CD4-positive, alpha-beta T cell treated with Interferon gamma for 1 hour (primary cell): ENCODE measurements at places on chromosomes 4 and X.

DNA sequence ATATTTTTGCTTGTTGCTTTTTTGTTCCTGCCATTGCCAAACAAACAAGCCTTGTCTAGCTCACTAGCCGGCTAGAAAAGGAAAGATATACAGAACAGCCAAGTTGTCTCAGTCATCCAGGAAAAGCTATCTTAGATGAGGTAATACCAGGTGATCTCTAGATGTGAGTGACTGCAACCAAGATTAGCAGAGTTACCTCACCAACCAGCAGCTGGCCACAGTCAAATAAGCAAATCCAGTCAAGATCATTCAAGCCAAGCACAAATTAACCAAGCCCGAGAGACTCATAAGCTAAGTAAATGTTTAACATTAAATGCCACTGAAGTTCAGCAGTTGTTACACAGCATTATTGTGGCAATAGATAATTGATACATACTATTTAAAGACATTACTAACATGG is 108.6 kb downstream of the CENPC start:
- no peak for DNase-seq

DNA sequence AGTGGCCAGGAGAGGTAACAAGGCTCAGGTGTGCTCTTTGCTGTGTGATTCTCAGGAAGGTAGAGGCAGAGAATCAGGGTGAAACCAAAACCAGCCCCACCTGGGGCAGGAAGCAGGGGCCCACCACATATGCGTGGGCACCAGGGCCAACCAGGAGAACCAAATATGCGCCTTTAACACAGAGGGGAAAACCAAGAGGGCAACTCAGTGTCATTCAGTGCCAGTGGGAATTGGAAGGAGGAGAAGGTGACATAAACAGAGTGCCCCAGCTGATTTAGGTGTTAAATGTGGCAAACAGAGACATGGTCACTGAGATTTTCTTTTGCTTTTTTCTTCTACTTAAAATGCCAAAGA is 106.8 kb upstream of the MAMLD1 start:
- no peak for DNase-seq

- DNase-seq, result no peak
Measured at GRCh38 chr4:145825255-145825654, 113.4 kb downstream of the ZNF827 start.

DNA sequence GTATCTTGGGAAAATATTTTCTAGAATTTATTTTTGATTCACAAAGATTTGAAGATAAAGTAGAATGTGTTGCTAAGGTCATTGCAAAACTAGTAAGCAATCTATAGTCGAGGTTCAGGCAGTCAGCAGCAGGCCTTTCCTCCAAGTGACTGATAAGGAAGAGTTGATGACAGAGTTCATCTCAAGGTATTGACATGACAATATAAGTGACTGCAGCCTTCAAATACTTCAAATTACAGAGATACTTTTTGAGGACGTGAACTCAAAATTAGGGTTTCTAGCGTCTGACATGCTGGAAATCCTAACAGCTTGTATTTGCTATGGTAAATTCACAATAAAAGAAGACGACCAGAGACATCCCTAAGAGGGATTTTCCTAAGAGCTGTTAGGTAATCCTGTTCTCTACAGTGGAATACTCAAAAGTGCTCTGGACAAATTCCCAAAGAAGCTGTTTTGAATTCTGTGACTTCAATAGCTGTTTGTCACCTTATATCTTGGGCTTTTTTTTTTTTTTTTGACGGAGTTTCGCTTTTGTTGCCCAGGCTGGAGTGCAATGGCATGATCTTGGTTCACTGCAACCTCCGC is 7.4 kb downstream of the ARHGAP10 start:
- no peak for DNase-seq

GRCh38 chr4:1293531-1293941 is 3.8 kb downstream of the MAEA start:
- no peak for DNase-seq

- DNase-seq, result no peak
Measured at GRCh38 chrX:102604327-102604726, 5.0 kb downstream of the ARMCX5 start.

- DNase-seq, result no peak
Measured at GRCh38 chr4:110289601-110290100, 91.2 kb upstream of the ELOVL6 start.

DNA sequence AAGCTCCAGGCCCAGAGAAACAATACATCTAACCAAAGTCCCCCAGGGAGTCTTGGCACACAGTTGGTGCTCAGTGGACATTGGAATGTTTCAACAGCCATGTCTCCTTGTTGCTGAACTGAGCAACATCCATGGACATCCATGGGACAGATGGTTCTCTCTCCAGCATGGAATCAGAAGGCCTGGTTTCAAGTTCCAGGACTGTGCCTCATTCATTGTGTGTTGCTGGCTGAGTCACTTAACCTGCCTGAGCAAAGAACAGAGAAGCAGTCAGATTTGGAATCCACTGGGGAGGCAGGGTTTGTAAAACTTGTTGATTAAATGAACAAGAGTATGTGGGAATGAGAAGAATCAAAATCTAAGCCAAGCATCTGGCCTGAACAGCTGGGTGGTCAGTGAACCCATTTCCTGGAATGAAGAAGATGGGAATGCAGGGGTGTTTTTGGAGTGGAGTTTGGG is 147.9 kb downstream of the CHIC2 start:
- no peak for DNase-seq

DNA sequence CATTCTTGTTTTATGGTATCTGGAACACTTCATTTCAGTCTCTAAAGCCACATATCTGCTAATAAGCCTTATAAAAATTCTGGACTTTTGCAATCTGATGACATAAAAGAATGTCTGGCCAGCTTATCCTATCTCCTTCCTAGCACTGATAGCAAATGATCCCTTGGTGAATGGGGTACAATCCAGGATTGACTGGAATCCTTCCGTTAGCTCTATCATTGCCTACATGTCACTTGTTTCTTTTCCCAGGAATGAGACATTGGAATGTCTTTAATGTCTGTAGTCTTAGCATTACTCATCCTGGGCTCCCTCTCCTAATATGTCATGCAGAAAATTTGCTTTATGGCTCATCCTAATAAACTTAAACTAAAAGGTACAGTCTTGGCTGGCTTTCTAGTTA is 14.8 kb upstream of the PABPC4L start:
- DNase-seq, result no peak

DNA sequence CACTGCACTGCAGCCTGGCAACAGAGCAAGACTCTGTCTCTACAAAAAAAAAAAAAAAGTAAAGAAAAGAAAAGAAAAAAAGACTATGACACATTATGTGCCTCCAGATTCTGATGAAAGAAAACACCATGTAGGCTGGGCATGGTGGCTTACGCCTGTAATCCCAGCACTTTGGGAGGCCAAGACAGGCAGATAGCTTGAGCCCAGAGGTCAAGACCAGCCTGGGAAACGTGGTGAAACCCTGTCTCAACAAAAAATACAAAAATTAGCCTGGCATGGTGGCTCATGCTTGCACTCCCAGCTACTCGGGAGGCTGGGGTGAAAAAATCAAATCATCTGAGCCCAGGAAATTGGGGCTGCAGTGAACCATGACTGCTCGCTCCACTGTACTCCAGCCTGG is 19.4 kb downstream of the THOC2 start:
- no peak for DNase-seq

GRCh38 chrX:66014556-66014955 is 25.3 kb downstream of the VSIG4 start:
- DNase-seq, result no peak

- DNase-seq, result no peak
Measured at GRCh38 chrX:110698696-110699095, 96.9 kb downstream of the CHRDL1 start.

DNA sequence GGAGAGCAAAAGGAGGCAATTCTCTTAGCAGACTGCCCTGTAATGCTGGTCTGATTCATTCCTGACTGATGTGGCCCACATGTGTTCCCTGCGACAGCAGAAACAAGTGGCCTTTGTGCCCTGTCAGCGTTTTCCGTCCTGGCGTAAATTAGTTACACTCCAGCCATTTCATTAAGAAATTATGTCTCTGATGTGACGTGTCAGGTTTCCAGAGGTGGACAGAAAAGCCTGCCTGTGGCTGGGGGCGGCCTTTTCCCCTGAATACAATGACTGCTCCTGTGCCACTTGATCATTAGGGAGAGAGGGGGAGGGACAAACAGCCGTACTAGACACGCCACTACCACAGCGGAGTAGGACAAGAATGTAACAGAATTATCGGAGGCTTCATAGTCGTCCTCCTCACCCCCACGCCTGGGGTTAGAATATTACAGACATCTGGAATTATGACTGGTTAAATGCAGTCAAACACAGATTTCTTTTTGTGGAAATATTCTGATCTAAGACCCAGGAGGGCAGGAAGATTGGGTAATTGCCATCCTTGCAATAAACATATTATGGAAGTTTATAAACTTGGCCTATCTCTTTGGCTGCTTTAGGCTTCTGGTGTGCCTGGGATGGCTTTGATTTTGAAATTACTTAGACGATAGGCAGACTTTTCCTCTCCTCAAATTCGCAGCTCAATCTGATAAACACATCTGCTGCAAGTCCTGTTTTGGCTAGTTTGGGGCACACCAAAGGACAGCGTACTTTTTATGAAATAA is 146.2 kb upstream of the BCOR start:
- no peak for DNase-seq

DNA sequence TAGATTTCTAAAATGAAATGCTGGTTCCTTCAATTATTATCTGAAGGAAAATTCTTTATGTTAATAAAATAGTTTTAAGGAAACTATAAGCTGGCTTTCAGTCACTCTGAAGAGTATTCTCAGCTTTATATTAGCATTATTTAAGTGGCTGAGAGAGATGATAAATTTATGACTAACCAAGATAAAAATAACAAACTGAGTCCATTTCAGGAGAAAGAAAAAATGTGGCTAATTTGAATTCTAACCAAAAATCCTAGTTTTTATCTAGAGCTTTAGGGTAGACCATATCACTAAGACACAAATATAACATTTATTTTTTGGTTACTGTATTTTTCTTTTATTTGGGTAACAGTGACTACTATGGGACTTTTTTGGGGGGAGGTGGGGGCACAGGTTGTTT is 59.4 kb upstream of the NAP1L5 start:
- DNase-seq, result no peak

DNA sequence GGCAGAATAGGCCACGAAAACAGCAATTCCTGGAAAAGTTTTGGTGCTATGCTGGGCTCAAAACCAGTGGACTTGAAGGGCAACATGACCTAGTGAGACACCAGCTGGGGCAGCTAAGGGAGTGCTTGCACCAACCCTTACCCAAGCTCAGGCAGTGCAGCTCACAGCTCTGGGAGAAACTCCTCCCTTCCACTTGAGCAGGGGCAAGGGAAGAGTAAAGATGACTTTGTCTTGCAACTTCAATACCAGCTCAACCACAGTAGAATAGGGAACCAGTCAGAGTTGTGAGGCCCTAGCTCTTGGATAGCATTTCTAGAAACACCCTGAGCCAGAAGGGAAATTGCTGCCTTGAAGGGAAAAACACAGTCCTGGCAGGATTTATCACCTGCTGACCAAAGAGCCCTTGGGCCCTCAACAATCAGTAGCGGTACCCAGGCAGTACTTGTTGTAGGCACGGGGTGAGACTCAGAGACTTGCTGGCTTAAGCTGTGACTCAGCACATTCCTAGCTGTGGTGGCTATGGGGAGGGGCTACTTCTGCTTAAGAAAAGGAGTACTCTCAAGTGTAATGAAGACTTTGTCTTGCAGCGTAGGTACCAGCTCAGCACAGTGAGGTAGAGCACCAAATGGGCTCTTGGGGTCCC is 19.7 kb upstream of the ABCG2 start:
- DNase-seq, result peak; percentile 27

GRCh38 chr4:71814433-71814832 is 30.6 kb upstream of the GC start:
- DNase-seq, result no peak

- no peak for DNase-seq
Measured at GRCh38 chr4:21544415-21544814, 404.2 kb downstream of the KCNIP4 start.

- no peak for DNase-seq
Measured at GRCh38 chrX:41001327-41001726, 83.9 kb upstream of the USP9X start.

- no peak for DNase-seq
Measured at GRCh38 chrX:133171962-133172708, 46.0 kb downstream of the TFDP3 start.

DNA sequence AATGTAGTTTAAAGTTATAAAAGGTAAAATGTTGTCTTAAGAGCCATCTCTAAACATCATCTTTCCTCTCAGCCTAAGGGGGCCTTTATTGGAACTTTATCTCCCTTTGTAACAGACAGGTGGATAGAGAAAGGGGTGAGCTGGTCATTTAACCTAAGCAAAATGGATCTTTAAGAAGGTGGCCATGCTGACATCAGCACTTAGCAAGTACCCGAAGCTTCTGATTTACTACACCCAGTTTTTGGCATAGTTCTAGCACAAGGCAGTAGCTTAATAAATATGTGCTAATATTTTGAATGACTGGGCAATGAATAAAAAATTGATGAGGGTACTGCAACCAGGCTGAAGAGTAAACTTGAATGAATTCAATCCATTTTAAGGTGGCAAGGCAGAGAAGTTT is 172.7 kb downstream of the GABRG1 start:
- no peak for DNase-seq

GRCh38 chr4:59945277-59945676 is 1254.8 kb upstream of the ADGRL3 start:
- no peak for DNase-seq

GRCh38 chr4:150217192-150217591 is 138.9 kb downstream of the DCLK2 start:
- DNase-seq, result no peak

DNA sequence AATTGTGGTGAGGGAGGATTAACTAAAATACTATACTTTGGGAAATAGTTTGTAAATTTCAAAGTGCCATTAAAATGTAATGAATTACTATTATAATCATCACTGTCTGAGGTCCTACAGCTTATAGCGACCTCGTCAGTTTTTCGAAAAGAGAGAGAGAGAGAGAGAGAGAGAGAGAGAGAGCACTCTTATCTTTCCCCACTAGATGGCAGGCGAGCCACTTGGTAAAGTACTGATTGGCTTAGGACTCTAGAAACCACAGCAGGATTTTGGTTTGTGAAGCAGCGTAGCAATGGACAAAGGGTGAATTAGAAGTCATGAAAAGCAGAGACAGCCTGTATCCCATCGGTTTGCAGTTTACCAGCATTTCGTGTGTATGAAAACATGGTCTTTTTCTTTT is 52.5 kb downstream of the LINC00632 start:
- peak; percentile 4 for DNase-seq

DNA sequence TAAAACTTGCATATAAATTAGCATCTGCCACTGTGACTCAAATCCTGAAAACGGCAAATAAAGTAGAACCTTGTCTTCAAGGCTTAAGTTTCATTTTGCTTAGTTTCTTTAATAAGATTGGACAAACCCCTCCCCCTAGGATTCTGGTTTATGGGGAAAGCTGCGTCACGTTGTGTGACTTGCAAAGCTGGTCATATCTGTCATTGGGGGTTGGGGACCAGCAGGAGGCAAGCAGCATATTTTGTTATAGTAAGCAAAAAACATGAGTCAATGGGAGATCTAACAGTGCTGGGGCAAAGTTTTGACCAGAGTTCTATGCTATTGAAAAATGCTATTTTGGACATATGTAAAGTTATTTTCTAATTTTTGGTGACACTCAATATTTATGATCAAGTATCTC is 407.3 kb downstream of the PCDH18 start:
- no peak for DNase-seq

- no peak for DNase-seq
Measured at GRCh38 chr4:124390861-124391260, 321.7 kb downstream of the ANKRD50 start.

- no peak for DNase-seq
Measured at GRCh38 chrX:7147413-7147977, at the start of gene STS. Gene STS, plus strand, starts transcription at chrX:7147712. Its CDS starts 105,488 bp downstream, at chrX:7253200.

GRCh38 chrX:102063445-102064074 is 61.9 kb upstream of the TCEAL2 start:
- DNase-seq, result no peak

- no peak for DNase-seq
Measured at GRCh38 chr4:73945674-73946449, 36.0 kb downstream of the PF4 start.
